ENCODE measurements at places on chromosomes 16 and 17.

- DNase-seq, result no peak
Observed at GRCh38 chr17:56457501-56457900, 136.0 kb upstream of the NOG start.

DNA sequence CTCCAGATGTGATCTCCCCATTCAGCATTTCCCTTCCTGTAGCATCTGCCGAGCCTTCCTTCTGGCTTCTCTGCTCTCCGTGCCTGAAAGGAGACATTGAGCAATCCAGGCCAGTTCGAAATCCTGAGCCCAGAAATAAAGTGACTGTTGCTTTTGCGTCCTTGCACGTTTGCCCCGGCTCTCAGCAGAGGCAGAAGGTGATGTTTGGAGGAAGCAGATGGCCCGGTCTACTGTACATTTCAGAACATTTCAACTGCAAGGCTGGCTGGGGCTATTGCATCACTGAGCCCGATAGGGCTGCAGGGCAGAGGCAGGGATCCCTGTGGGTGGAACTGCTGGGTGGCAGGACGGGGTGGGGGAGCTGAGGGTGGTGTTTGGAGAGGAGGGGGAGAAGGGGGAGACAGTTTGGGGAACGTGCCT lies 29.4 kb downstream of the IRF8 start:
- no peak for DNase-seq

- DNase-seq, result no peak
Observed at GRCh38 chr17:31231852-31232251, 65.2 kb downstream of the OMG start.

DNA sequence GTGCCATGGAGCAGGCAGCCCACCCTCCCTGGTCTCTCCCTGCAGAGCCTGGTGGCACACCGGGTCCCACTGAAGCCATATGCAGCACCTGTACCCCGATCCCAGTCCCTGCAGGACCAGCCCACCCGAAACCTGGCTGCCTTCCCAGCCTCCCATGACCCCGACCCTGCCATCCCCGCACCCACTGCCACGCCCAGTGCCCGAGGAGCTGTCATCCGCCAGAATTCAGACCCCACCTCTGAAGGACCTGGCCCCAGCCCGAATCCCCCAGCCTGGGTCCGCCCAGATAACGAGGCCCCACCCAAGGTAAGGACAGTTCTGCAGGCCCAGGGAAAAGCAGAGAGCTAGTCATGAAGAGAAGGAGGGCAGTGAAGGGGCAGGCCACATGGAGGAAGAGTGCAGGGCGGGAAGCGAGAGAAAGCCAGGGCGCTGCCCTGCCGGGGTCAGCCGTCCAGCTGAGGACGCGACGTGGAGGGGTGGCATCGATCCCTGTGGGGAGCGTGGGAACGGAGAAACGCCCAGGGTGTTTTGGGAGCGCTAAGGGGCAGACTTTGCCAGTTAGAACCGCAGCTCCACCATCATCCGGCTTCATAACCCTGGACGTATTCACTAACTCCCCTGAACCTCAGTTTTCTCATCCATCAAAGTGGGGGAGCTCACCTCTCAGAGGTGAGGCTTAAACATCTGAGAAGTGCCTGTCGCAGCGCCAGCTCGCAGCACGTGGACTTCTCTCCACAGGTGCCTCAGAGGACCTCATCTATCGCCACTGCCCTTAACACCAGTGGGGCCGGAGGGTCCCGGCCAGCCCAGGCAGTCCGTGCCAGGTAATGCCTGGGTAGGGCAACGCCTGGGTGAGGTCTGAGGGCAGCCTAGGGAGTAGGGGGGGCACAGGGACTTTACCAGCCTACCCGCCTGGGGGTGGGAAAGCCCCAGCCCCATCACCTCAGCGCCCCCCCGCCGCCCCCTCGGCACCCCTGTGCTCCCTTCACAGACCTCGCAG lies 7.6 kb upstream of the C17orf107 start:
- DNase-seq, result no peak

DNA sequence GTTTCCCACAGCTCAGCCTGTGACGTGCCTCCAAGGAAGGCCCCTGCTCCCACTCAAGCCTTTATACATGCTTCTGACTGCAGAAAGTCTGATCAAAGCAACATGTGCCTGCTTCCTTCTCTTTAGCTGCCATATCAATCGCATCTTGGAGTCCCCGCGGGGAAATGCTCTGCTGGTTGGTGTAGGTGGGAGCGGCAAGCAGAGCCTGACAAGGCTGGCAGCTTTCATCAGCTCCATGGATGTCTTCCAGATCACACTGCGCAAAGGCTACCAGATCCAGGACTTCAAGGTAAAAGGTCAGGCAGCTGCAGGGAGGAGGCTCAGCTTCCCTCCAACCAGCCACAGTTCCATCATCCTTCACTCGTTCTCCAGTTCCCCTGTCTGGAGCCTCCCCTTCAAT lies 189.7 kb downstream of the ZNF18 start:
- no peak for DNase-seq

DNA sequence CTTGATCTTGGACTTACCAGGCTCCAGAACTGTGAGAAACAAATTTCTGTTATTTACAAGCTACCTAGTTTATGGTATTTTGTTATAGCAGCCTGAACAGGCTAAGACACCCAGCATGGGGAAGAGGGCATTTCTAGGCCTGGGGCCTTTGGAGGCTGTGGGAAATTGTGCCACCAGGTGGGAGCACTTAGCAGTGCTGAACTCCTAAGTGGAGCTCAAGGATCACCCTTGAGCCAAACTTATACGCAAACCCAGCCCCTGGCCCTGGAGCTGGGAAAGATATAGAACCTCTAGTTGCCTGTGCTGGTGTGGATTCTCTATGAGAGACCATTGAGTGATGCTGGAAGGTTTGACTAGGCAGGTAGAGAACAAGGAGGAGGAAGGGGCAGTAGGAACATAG lies 36.1 kb downstream of the MIS12 start:
- no peak for DNase-seq

DNA sequence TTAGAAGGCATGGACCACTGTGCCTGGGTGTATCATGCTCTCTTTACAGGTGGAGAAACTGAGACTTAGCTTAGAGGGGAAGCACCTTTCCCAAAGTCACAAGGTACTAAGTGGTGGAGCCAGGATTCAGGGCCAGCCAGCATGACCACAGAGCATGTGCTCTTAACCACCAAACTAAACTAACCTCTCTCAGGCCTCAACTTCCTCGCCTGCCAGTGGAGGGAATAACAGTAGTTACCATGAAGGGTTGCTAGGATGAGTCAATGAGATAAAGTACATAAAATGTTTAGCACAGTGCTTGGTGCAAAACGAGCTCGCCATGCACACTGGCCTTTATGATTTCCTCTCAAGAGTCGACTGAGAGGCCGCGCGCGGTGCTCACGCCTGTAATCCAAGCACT lies 6.4 kb upstream of the MYO1C start:
- DNase-seq, result no peak

DNA sequence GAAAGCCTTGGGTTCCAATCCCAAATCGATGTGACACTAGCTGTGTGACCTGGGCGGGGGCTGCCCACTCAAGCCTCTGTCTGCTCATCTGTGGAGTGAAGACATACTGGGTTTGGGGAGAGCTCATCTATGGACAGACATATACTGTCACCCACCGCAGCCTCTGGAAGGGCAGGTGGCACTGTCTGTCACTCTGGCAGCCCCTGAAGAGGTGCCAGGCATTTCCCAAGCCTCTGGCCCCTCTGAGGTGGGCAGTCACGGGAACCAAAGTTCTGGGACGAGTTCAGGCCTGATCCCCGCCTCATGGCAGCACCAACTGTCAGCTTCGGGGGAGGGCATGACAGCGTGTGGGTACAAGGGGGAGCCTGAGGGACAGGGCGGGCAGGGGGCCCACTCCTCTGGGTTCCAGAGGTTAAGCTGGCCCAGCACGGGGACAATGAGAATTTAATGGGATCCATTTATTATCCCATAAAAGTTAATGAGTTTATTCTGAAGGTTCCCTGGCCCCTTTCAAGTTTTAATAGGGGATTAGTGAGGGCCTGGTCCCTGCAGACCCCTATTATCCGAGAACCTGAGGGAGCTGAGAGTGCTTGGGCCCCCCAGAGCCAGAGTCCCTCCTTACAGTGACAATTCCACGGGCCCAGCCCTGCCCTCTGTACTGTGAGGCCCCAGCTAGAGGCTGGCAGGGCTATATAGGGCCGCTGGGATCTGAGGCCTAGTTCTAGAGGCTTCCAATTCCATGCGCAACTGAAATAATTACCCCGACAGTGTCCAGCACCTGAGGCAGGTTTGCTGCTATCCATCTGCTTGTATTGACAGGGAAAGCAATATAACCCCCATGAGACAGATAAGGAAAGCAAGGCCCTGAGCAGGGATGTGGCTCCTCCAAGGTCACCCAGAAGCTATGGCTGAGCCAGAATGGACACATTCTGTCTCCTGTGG lies 18.8 kb downstream of the SEZ6 start:
- no peak for DNase-seq

DNA sequence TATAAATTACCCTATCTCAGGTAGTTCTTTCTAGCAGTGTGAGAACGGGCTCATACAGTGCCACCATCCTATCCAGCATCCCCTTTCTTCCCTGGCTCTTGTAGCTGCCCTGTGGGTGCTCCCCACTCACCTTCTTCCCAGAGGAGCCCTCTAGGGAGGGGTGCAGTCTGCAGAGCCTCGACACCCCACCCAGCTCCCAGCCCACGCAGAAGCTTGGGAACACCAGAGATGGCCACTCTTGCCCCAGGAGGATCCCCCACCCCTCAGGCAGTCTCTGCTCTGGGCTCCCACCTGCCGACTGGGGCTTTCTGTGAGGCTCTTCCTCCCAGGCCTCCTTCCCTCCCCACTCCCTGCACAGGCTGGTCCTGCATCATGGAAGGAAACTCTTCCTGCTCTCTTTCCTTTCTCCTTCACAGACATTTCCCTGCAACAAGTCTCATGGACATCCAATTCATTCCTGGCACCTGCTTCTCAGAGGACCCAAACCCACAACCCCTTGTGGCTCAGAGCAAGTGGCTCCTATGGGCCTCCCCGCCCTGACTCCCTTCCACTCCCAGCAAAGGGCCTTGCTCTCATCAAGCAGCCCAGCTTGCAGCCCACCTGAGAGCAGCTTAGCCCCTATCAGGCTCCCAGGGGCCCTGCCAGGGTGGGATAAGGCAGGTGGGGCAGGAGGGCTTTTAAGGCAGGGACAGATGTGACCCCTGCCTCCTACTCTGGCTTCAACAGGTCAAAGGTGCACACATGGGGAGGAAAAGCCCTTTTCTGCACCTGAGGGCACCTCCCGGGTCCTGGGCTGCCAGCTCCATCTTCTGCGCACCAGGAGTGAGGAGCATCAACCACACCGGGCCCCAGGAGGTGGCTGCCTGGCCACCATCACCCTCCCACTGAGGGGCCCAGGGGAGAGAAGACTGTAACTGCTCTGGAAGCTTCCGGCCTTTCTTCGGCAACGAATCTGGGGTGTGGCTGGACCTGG lies 263.8 kb upstream of the TNRC6C start:
- DNase-seq, result no peak

DNA sequence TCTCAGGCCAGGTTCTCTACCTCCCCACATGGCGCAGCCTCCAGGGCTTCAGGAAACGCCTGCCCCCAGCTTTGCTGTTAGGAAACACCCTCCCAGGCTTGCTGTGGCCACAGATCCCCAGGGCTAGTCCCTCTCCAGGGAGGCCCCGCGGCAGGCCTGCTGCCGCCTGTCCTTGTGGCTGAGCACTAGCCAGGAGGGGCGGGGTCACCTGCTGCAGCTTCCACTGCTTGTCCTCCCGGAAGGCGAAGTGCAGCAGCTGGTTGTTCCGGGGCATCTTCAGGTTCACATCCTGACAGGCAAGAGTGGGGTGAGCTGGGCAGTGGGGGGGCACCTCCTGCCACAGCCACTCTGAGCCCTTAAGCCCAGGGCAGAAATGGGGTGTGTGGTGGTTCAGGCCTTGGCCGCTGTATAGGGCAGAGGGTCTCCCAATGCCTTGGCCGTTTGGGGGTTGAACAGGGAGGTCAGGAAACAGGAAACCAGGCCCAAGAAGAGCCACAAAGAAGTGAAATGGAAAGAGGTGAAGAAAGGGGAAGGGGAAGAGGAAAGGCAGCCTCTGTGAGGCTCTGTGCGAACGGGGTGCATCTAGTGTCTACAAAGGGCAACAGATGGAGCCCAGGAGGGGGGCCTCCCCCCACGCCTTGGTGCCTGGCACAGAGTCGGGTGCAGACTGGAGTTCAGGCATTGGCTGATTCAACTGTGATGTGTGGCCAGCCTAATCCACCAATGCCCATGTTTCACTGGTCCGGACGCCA lies 2.0 kb downstream of the ROGDI start:
- DNase-seq, result no peak

- no peak for DNase-seq
Observed at GRCh38 chr17:67469208-67469980, 92.3 kb downstream of the PITPNC1 start.

- DNase-seq, result no peak
Observed at GRCh38 chr17:8444494-8444893, 8.8 kb downstream of the NDEL1 start.

DNA sequence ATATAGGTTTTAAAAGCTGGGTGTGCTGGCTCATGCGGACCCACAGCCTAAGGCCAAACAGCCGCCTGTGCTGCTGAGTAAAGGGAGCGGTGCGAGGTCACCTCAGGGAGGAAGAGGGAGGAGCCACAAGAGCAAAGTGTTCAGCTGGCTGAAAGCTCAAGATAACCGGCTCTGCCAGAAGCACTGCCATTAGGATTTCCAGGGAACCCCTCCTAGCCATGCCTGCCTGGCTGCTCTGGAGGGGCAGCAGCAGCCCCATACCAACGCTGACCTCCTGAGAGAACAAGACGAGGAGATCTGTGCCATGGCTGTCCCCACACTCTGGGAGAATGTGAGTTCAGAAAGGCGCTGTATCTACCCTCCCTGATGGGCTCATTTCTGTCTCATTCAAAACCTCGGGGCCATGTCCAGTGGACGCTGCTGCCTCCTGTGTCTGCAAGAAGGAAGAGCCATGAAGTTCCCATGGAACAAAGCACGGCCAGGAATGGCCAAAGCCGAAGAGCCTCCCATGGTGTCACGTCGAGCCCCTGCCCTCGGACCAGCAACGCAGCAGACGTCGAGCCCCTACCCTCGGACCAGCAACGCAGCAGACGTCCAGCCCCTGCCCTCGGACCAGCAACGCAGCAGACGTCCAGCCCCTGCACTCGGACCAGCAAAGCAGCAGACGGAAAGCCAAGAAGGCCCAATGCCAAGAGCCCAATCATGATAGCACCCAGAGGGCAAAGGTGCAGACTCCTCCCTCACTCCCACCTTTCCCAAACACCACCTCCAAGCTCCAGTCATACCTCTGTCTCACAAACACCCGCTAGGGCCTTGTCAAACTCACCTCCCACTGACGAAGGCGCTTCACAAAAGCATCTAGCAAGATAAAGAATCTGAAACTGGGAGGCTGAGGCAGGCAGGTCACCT lies 107.0 kb downstream of the ANKRD11 start:
- no peak for DNase-seq

- DNase-seq, result no peak
Observed at GRCh38 chr17:76500747-76501017, 541 bp downstream of the RHBDF2 start.
